ENCODE measurements at places on chromosomes 7 and 10.

DNA sequence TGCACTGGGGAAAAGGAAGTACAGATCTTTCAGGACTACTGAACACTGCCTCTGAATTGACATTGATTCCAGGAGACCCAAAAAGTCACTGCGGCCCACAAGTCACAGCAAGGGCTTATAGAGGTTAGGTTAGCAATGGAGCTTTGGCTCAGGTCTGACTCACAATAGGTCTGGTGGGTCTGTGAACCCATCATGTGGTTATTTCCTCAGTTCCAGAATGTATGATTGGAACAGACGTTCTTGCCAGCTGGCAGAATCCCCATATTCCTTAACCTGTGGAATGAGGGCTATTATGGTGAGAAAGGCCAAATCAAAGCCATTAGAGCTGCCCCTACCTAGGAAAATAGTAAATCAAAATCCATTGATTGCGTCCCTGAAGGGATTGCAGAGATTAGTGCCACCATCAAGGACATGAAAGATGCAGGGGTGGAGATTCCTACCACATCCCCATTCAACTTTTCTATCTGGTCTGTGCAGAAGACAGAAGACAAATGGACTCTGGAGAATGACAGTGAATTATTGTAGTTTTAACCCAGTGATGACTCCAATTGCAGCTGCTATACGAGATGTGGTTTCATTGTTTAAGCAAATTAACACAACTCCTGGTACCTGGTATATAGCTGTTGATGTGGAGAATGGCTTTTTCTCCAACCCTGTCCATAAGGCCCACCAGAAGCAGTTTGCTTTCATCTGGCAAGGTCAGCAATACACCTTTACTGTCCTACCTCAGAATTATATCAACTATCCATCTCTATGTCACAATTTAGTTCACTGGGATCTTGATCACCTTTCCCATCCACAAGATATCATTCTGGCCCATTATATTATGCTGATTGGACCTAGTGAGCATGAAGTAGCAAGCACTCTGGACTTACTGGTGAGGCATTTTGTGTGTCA, 44.5 kb upstream of the PIK3CG start:
- DNase-seq = no peak

DNA sequence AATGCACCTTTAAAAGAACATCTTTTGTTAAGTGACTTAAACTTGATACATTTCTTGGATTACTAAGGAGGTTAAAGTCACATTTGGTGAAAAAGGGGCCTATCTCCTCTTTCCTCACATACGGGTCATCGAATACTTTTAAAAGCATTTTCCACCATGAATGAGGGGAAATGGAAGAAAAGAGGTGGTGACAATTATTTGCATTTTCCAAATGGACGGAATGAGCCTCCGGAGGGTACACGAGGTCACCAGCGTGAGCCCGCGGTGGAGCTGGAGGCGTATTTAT, 1.0 kb upstream of the BMPR1A start:
- DNase-seq = no peak

GRCh38 chr7:110461621-110462020, 629.3 kb upstream of the LRRN3 start:
- DNase-seq = no peak

DNA sequence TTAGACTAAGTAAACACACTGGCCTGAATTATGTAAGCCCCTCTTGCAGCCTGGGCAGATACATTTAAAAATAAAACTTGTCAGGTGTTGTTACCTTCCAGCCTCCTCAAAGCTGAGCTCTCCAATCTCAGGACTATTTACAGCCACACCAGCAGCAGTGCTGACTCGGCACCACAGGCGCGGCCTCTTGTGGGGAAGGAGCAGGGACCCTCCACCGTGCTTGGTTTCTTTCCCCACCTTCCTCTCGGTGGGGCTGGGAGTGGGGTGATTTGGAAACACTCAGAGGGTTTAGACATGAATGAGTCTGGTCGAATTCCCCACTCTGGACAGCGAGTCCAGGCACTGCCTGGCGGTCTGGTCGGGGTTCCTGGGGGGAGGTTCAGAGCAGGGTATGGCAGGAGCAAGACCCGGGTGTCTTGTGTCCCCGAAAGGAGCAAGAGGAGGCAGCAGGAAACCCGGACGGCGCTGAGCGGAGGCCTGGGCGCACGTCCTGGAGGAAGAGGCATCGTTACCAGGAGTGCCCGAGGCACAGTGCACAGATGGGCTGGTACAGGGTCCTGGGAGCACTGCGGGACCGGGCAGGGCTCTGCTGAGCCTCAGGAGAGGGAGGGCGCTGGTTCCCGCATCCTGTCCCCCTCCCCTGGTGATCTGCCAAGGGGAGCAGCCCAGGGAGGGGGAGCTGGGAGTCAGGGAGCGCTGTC, 29.2 kb upstream of the CFAP46 start:
- DNase-seq = no peak

GRCh38 chr10:22976534-22976933, 48.7 kb downstream of the ARMC3 start:
- DNase-seq = no peak

DNA sequence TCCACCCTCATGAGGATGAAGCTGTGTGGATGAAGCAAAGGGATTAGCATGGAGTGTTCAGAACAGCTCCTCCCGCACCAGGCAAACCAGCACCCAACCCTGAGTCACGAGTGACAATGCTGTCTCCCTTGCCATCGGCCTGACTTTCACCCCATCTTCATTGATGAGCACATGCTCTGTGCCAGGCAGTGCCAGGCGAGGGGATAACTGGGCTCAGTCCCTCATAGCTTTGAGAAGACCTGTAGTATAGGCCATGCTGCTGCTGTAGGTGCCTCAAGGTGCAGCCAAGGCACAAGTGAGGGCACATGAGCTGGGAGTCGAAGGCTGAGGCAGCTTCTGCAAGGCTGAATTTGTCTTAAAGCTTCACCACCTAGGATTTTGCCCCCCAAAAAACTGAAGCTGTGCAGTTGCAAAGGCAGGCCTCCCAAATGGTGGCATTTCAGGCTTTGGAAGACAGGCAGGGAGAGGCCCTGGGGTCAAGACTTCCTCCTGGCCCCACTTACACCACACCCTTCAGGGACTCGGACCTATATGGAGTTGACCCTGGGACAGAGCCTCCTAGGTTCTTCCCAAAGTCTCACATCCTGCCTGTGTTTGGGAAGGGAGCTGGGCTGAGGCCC, 54.2 kb upstream of the GDF10 start:
- no peak for DNase-seq

DNA sequence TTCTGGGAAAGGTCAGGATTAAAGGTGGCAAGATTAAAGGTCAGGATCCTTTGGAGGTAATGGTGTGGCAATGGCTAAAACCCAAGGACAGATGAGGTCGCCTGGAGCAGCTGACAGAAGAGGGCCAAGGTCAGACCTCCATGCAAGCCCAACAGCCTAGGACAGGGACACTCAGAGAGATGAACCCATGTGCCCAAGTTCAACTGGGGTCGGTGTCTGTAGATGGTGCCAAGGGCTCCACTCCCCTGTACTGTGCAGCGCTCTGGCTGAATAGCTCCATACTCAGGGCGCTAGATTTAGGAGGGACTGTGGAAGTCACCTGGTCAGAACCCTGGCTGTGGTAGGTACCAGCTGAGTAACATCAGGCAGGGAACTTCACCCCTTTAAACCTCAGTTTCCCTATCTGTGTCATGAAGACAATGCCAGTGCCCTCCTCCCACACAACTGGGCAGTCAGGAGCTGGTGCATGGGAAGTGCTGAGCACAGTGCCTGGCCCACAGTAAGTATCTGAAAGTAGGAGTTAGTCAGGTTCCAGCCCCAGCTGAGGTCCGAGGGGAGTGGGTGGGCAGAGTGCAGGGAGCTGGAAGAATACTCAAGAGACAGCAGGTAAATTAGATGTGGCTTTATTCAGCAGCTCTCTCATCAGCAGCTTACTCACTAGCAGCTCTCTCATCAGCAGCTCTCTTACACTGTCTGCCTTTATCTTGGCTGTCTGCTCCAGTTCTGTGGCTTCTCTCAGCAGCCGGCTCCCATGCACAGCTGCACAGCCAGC, 327.1 kb downstream of the GLRX3 start:
- DNase-seq = no peak

DNA sequence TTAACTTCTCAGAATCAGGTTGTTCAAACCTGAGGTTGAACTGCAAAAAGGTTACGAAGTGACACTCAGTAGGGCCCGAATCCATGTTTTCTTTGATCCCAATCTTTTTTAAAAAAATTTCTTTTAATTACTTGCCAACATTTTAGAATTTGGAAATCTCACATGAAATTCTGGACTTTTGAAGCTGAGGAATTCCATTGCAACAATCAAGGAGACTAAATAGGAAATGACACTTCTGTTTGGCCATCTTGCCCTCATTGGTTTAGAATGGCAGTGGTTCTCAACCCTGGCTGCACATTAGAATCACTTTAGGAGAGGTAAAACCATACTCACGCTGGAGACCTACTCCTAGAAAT, 471 bp upstream of the TOMM7 start:
- DNase-seq = no peak

- DNase-seq = no peak
Observed at GRCh38 chr7:19648791-19649190, 60.0 kb downstream of the POLR1F start.

GRCh38 chr10:118394301-118395200, 52.4 kb upstream of the FAM204A start:
- DNase-seq = no peak

DNA sequence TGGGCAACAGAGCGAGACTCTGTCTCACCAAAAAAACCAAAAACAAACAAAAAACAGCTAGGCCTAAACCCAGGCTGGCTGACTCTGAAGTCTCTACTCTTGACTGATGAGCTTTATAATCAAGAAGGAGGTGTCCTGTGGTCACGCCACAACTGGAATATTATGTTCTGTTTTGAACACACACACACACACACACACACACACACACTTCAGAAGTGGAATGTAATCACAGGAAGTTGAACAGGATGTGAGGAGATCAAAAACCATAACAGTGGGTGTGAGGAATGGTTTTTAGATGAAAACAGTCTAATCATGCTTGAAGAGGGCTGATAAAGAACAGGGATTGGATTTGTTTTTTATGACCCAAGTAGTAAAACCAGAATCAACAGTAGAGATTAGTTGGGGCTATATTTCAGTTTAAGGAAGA, 51.1 kb upstream of the IL6 start:
- DNase-seq = no peak

DNA sequence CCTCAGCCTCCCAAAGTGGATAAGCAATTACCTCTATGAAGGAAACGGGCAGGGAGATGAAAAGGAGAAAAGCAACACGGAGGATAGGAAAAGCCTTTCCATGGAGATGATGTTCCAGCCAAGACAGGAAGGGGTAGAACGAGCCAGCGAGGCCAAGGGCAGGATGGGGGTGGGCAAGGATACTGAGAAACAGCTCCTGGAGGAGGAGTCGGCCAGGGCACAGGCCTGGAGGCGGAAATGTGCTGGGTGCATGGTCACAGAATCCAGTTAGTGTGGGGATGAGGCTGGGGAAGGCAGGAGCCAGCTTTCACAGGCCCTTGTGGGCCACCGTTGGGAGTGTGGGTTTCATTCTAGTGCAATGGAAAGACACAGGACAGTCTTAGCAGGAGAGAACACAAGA, 162.6 kb downstream of the JAZF1 start:
- DNase-seq = no peak

DNA sequence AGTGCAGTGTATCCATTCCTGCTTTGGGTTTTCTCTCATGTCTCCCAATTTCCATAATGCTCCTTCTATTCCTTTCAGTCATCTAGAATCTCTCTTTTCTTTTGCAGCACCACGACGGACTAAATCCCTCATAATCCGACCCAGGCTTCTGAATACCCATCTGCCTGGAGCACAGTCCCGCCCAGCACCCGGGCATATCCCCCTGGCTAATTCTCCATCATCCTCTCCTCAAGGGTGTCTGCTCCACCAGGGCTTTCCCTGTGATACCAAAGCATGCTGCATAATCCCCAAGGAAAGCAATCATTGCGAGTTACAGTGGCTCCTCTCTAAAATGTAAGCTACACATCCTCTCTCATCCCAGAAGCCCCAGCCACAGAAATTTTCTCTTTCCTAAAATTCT, 321.9 kb downstream of the CCDC3 start:
- no peak for DNase-seq

- DNase-seq = no peak
Observed at GRCh38 chr7:141359262-141359661, 191.9 kb upstream of the AGK start.

DNA sequence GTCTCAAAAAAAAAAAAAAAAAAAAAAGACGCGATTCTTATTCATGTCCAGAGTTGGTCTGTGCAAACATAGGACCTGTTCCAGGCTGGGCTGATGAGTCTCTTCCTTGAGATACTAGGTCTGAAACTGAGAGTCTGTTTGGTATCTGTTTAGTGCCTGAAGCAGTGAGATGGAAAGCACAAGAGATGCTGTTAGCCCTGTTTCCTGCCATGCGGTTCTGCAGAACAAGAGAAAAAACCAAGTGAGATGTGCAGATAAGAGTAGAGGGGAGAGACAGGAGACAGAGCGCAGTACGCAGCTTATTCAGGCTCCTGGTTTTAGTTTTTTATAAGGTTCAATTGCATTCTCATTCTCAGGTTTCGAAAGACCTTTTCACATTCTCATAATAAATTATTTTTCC, 85.8 kb upstream of the PRKCQ start:
- DNase-seq = no peak

DNA sequence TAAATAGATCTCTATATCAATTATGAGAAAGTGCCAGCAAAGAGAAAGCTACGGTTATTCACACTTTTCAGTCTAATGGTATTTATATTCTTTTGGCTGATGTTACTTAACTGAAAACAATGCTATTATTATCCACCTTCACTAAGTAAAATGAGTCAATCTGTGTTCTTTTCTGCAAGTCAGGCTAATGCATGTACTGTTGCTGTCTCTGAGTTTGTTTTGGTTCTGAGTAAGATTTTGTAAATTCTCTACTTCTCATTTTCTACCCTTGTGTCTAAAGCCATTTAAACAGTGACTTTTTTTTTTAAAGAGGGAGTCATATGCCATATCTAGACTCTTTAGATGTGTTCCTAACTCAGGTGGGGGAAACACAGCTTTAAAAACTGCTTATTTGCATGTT, 7.5 kb downstream of the VWC2 start:
- no peak for DNase-seq

DNA sequence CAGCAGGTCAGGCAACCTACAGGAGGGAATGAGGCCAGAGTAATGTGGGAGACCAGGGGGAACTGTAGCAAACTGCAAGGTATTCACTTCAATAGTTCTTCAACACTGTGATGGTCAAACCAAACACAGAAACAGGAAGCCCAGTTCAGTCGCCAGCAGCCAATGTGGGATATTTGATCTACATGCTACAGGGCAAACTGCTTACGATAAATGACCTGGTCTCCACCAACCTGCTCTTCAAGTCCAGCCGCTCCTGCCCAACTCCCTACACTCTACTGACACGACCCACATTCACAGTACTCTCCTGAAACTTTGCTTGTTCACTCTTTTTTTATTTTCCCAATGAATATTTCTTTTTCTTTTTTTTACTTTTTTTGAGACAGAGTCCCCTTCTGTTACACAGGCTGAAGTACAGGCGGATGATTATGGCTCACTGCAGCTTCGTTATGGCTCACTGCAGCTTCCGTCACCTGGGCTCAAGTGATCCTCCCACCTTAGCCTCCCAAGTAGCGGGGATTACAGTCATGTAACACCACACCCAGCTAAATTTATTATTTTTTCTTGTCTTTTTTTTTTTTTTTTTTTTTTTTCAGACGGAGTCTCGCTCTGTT, 42.1 kb downstream of the MDH2 start:
- DNase-seq = no peak
